Stimulated activated CD4-positive, alpha-beta T cell treated with anti-CD3 and anti-CD28 coated beads, TNF-alpha, amount 100 ng/mL, for 24 hours (primary cell): ENCODE measurements at places on chromosomes 2 and 18.

GRCh38 chr2:47026748-47027534 lies 111.3 kb upstream of the MCFD2 start:
- DNase-seq, result no peak

DNA sequence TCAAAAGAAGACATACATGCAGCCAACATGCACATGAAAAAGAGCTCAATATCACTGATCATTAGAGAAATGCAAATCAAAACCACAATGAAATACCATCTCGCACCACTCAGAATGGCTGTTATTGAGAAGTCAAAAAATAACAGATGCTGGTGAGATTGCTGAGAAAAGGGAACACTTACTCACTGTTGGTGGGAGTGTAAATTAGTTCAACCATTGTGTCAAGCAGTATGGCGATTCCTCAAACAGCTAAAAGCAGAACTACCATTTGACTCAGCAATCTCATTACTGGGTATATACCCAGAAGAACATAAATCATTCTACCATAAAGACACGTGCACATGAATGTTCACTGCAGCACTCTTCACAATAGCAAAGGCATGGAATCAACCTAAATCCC lies 95.5 kb upstream of the XIRP2 start:
- no peak for DNase-seq

- no peak for DNase-seq
Measured at GRCh38 chr2:230266638-230267037, 41.1 kb downstream of the SP140 start.

DNA sequence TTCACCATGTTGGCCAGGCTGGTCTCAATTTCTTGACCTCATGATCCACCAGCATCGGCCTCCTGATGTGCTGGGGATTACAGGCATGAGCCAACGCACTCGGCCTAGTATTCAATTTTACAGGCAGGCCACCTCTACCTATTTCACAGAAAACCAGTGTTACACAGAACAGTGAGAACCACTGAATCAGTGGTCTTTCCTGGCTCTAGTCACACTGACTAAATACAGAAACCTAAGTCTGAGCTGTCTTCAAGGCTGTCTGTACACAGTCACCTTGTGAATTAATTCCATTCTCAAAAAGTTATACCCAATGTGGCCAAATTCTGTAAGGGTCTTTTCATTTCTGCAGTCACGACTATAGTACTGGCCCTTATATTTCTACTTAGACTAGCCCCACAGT lies 3.5 kb downstream of the RNF149 start:
- no peak for DNase-seq

DNA sequence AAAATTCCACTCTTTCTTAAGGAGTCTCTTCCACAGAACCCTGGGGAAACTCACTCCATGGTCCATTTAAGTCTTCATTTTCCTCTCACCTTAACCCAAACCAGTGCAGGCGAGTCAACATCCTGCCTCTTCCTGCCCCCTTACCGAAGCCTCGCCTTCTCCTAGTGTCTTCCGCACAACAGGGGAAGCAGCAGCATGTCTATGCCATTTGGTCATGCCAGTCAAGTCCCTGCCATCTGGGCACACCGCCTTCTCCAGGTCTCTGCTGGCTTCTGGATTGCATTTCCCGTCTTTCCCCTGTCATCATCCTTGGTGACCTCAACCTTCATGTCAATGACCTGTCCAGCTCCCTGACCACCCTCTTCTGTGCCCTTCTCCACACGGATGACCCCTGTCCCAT lies 77.3 kb upstream of the FZD7 start:
- no peak for DNase-seq

DNA sequence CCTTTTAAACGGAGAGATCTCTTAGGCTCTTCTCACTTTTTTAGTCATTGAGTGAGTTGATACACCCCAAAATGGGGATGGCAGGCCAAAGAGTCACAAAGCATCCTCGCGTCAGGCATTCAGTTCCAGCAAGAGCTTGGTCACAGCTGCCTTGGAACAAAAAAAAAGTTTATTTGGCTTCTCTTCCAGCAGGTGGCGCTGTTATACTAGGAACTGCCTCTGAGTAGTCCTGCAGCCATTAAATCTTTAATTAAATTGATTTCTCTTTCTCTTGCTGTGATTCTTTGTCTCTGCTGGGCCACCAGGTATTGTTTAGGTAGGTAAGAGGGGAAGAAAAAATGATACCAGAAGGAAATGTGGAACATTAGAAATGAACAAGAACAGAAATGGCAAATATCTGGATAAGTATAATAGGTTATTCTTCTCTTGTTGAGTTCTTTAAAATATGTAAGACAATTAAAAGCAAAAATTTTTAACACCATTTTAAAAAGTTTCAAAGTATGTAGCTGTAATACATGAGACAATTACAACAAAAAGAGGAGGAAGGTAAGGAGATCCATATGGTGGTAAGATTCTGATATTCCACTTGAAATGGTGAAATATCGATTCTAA lies 175.1 kb downstream of the GALNT1 start:
- DNase-seq, result peak; percentile 29
